ENCODE measurements at places on chromosomes 3 and 15. TPM values are rescaled to one million over a fixed set of nuclear protein-coding genes. Genes with fewer than 3 reads are reported as not detected.

Gene HTR3E
- not detected for total RNA-seq

DNA sequence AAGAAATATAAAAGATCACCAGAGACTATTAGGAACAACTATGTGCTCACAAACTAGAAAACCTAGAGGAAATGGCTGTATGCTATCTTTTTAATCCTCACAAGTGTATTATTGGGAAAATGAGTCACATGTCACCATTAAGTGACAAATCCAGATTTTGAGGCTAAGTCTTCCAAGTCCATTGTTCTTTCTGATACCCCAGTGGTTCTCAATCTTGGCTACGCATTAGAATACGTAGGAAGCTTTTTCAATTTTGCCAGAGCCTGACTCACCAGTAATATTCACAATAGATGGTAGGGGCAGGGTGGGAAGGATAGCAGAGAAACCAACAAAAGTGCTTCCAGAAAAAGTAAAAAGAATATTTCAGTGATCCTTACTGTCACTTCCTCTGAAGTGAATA lies 117.0 kb downstream of the FILIP1L start:
- no peak for DNase-seq

Gene P2RY13
- total RNA-seq = 1.4 TPM

Gene RASA2
- total RNA-seq = 17.1 TPM

DNA sequence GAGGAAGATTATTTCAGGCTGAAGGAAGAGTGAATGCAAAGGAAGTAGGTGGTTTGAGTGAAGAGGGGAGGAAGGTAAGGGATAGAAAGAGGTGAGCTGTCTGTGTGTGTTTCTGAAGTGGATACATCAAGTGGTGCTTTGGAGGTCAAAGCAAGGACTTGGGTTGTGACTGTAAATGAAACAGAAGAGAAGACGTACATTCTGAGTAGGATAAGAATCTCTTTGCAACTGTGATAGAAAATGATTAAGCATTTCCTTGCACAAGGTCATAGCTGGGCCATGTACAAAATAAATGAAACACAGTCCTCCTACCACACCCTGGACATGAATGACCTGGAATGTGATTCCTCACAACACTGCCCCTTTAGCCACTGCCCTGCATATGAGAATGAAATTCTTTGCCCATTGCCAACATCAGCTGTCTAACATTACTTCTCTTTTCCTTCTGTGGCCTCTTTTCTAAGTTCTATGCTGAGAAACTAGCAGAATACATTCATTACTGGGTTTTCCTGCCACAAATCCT lies 28.3 kb upstream of the MINDY4B start:
- DNase-seq = no peak

GRCh38 chr3:111385971-111386495 lies 156.0 kb upstream of the CD96 start:
- no peak for DNase-seq

DNA sequence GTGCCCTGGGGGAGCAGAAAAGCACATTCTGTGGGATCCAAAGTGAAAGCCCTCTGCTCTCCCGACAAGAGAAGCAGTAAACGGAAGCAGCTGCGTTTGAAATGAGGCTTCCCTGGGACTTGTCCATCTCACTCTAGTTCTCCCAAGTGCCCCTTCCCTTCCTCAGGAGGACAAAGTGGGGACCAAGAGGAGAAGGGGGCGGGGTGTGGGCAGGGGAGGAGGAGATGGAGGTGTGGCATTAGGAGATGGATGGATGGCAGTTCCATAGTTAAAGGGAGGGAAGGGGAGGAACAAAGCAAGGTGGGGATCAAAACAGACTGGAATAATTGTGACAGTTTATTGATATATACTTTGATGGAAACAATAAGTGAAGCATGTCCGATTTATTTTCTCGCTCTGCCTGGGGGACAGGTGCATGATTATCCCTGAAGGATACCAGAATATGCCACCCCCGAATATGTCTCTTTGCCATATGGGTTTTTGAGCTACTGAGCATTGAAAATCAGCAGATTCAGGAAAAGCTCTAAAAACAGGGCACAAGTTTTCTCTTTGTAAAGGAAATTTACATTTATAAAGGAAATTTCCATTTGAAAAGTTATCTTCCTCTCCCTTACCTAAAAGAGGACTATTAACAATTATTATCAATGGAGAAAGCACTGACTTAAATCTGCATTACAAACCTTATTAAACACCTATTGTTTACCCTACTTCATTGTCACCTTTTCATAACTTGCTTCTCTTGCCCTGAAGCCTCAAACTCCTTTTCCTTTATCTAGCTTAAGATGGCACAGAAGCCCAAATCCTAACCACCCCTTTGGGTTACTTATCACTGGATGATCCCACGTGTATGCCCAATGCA lies 58.9 kb upstream of the DAZL start:
- DNase-seq = no peak

DNA sequence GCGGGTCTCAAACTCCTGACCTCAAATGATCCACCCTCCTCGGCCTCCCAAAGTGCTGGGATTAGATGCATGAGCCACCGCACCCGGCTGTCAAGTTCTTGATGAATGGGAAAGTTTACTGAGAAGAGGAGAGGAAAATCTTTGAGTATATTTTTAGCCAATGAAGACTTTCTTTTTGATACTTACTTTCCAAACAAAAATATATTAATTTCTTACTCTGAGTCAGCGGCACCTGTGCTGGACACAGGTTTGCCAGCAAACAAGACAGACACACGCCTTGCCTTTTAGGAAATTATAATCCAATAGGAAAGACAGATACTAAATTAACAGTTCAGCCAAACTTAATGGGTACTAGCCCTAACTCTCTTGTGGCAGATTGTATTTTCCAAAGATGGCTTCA lies 166.6 kb downstream of the SHQ1 start:
- no peak for DNase-seq

DNA sequence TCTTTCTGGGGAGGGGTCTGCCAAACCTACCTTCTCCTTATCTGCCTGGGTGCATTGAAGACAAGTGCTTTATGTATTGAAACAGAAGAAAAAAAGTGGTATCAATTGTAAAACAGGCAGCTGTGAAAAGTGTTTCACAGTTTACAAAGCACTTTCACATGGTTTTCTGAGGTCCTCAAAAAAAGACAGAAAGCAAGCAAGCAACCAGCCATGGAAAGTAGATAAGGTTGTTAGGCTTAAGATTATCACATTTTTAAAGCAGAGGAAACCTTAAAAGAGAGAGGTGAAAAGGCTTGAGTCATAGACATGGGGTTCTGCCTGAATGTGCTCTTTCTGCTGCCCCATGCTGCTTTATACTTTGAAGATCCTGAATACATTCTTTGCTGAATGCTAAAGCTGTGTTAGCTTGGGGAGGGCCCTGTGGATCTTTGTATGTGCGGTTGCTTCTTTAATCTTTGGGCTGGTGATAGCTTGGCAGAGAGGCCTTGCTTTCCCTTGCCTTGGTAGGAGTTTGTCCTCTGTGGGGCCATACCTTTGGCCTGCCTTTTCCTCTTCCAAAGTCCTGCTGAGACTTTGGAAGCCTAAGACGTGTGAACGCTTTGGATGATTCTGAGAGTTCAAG lies 2.6 kb downstream of the SMAD3 start:
- DNase-seq = peak; percentile 16

Gene NANOGP8
- not detected for total RNA-seq

GRCh38 chr3:177146646-177147045 lies 50.6 kb downstream of the TBL1XR1 start:
- DNase-seq = no peak

DNA sequence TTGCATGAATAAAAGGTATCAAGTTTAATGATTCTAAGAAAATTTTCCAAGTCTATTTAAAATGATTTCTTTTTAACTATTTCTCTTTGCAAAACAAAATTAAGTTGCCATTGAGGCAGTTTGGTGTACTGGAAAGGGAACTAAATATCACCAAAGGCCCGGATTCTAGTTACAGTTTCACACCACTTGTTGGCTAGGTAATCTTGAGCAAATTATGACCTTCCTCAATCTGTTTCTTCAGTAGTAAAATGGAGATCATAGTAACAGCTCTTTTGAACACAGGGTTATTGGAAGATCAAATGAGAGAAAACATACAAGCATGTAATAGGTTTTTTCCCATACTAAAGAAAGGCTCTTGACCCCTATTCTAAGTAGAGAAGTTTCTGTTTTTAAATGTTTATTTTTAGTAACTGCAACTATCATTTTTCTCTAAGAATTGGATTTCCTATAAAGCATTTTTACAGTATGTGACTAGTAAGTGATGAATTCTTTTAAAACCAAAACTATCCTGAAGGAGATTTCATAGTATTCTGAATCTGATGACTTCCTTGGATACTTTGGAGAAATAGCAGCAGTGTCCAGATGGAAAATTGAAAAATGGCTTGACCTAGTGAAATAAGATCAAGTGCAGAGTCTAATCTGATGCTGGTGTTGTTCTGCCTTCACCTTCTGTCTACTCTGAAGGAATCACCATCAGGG lies 15.7 kb downstream of the SCAANT1 start:
- no peak for DNase-seq

GRCh38 chr3:6781092-6781491 lies 79.8 kb upstream of the GRM7 start:
- DNase-seq = no peak

Gene MCTP2
- total RNA-seq = 3.7 TPM

DNA sequence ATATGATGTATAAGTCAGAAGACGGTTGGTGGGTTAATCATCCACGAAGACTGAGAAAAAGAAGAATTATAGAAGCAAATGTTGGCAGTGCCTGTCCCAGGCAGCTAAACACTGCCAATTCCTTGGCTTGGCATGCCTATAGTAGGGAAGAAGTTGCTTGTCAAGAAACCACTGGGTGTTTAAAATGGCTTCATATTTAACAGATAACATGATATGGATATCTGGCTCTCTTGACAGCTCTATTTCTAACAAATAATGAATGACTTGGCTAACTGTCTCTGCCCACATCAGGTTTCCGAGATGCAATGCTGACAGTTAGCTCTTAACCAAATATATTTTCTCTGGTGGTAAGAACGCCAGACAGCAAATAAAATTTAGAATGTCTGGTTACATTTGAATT lies 341.7 kb upstream of the KCNMB2 start:
- no peak for DNase-seq

DNA sequence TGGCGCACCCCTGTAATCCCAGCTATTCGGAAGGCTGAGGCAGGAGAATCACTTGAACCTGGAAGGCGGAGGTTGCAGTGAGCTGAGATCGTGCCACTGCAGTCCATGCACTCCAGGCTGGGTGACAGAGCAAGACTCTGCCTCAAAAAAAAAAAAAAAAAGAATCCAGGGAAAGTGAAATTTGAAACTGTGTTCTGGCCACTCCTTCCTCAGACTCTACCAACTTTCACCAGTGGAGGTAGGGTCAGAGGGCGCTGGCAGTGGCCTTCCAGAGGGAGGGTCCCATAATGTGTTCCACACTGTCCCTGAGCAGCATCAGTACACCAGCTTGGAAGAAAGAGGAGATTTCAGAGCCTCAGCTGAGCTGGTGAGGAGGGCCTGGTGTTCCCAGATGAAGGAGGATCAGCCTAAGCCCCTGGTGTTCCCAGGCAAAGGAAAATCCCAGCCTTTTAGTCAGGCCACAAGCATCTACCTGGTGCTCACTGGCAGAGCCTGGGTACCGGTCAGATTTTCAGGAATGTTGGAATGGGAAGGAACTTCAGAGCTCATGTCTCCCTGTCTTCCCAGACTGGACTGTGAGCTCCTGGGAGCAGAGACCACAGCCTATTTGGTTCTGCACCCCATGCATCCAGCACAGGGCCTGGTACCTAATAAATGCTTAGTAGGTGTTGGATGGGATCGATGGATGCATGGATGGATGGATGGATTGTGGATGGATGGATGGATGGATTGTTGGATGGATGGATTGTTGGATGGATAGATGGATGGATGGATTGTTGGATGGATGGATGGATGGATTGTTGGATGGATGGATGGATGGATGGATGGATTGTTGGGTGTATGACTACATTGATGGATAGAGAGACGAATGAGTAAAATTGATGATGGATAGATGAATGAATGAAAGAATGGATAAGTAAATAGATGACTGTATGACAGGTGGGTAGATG lies 117.9 kb downstream of the CORO2B start:
- no peak for DNase-seq

- no peak for DNase-seq
These were observed 109.5 kb downstream of the PGPEP1L start for GRCh38 chr15:98898122-98898521.

Gene ISLR2
- 0.65 TPM for total RNA-seq

Gene TGM5
- 0.56 TPM for total RNA-seq

Gene IMPG2
- total RNA-seq = 0.65 TPM

- no peak for DNase-seq
These were observed 89.7 kb upstream of the FGF12 start for GRCh38 chr3:192817053-192817452.

Gene ZKSCAN7
- total RNA-seq = 3.9 TPM

DNA sequence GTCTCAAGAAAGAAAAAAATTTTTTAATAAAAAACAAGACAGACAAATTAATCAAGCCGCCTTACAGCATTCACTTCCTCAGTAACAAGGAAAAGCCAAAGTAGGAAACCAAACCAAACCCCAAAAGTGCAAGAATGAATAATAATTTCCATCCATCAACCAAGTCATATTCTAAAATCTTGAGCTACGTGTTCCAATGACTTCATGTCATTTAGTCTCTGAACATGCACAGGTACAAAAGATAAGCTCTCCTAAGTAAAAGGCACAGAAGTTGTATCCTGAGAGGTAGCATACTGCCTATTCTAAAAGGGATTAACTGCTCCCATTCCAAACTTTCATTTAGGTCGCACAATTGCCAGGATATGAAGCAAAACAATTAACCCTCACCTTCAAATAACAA lies 29.7 kb downstream of the SLC4A7 start:
- DNase-seq = no peak

DNA sequence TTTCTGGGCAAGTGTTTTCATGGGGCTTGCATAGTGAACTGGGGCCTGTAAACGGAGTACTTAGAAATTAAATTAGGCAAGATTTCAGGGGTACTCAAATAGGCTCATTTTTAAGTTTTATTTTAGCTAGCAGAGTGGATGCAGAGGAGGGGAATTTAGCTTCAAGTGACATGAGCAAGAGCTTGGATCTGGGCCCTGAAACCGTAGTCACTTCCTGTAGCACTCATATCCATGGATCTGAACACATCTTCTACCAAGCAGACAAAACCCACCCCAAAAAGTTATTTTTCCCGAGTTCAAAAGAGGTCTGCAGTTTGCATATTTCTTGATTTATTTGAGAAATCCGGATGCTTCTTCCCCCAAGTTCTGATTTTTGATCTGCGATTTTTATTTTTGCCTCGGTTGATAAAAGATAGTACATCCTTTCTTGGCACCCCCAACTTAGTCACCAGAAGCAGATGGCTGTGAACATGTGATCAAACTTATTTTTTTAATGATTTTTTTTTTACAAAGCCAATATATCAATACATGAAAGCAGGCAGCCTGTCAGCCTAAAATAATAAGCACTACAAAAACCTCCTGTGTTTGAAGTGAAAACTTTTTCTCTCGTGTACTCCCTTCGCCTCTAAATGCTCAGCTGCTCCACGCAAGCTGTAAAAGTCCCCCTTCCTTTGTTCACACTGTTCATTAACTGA lies 36.6 kb upstream of the STT3B start:
- no peak for DNase-seq

DNA sequence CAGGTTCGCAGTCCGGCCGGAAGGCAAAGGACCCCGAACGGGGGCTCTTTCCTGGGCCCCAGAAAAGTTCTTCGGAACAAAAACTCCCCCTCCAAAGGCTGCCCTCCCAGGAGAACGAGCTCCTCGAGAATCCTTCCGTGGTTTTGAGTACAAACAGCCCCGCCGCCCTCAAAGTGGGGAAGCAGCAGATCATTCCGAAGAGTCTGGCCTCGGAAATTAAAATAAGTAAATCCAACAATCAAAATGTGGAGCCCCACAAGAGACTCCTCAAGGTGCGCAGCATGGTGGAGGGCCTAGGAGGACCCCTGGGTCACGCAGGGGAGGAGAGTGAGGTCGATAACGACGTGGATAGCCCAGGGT lies 1.3 kb downstream of the ARHGEF26 start:
- DNase-seq = peak; percentile 80

Gene IL17RE
- 9.6 TPM for total RNA-seq

Data from posterior vena cava (tissue), 2 donors.